Kidney (tissue), 22 donors: ENCODE measurements at places on chromosomes 4 and X. TPM values are rescaled to one million over a fixed set of nuclear protein-coding genes. Genes with fewer than 3 reads are reported as not detected.

Gene PRDX4
- 77.7 TPM for polyA plus RNA-seq

Gene GAGE13
- not detected for polyA plus RNA-seq

Gene ADH1C
- 28.1 TPM for polyA plus RNA-seq

Gene NPY1R
- 19.2 TPM for polyA plus RNA-seq

Gene STOX2
- polyA plus RNA-seq: 0.69 TPM

Gene BEX5
- 42.4 TPM for polyA plus RNA-seq

Gene CENPVL2
- not detected for polyA plus RNA-seq

Gene AFM
- polyA plus RNA-seq: 30.8 TPM

Gene IL9R
- not detected for polyA plus RNA-seq

Gene FSTL5
- 0.09 TPM for polyA plus RNA-seq

Gene FAM114A1
- polyA plus RNA-seq: 10.8 TPM

Gene HOPX
- 8.9 TPM for polyA plus RNA-seq

Gene BEX1
- polyA plus RNA-seq: 32.8 TPM

Gene KLF8
- polyA plus RNA-seq: 6.1 TPM

Gene VEGFC
- polyA plus RNA-seq: 6.6 TPM
